ENCODE measurements at places on chromosomes 4 and X. TPM values are rescaled to one million over a fixed set of nuclear protein-coding genes. Genes with fewer than 3 reads are reported as not detected.

- DNase-seq, result peak; percentile 2
Observed at GRCh38 chrX:44344194-44344593, 722 bp upstream of the EFHC2 start.

GRCh38 chrX:14865201-14865600 is 7.7 kb downstream of the FANCB start:
- no peak for DNase-seq

GRCh38 chrX:151789179-151789800 is 54.7 kb downstream of the CNGA2 start:
- peak; percentile 41 for DNase-seq

DNA sequence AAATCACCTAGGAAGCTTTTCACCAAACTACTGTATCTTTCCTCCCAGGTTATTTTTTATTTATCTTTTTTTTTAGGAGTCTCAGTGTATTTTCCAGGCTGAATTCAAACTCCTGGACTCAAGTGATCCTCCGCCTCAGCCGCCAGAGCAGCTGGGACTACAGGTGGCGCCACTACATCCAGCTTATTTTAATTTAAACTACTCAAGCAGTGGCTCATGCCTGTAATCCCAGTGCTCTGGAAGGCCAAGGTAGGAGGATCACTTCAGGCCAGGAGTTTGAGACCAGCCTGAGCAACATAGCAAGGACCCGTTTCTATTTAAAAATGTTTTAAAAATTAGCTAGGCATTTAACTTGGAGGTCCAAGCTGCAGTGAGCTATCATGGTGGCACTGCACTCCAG is 37.8 kb downstream of the LEF1 start:
- no peak for DNase-seq

DNA sequence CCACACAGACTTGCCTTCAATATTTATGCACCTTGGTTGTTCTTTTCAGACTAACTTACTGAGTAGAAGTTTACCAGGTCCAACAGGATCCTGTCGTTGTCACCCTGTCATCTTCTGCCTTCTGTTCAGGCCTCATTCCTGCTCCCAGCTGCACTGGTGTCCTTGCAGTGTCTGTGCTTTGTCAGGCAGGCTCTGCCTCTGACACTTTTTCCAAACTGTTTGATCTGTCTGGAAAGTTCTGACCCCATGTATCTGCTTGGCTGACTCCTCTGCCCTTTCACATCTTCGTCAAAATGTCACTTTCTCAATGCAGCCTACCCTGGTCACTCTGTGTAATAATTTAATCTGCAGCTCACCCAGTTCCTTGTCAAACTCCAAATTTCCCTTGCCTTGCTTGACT is 9.9 kb downstream of the PAGE2 start:
- no peak for DNase-seq

- peak; percentile 55 for DNase-seq
Observed at GRCh38 chr4:85734424-85734831, 259.5 kb downstream of the ARHGAP24 start.

- DNase-seq, result no peak
Observed at GRCh38 chrX:24480400-24480865, 15.3 kb downstream of the PDK3 start.

DNA sequence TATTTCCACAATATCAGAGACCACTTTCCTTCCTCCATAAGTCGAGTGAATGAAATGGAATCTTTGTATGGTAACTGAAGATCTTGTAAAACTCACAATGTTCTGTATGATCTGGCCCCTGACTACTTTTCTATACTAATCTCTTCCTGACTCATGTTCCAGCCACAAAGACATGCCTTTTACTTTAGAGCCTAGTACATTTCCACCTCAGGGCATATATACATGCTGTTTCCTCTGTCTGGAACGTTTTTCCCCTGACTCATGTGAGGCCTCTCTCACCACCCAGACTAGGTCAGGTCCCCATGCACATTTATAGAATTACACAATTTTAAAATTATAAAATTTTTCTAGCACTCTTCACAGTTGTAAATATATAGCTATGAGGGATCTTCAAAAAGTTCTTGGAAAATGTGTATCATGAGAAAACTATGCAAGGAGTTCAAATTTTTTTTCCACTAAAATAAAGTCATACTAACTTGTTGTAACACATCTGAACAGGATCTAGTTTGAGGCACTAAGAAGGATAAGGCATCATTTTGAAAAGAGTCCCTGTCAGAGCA is 208.8 kb downstream of the SH2D1A start:
- DNase-seq, result peak; percentile 93

DNA sequence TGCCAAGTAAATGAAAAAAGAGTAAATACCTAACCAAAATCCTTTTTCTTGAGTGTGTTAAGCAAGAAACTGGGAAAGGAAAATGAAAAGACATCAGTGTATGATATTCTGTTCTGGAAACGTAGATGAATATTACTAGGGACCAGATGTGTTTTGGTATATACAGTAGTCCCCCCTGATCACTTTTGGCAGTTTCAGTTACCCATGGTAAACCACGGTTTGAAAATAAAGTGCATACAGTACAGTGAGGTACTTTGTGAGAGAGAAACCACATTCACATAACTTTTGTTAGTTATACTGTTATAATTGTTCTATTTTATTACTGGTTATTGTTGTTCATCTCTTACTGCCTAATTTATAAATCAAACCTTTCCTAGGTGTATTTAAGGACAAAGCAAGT is 250.9 kb downstream of the TENM3 start:
- no peak for DNase-seq

- DNase-seq, result no peak
Observed at GRCh38 chr4:5361968-5362367, 310.7 kb downstream of the STK32B start.

DNA sequence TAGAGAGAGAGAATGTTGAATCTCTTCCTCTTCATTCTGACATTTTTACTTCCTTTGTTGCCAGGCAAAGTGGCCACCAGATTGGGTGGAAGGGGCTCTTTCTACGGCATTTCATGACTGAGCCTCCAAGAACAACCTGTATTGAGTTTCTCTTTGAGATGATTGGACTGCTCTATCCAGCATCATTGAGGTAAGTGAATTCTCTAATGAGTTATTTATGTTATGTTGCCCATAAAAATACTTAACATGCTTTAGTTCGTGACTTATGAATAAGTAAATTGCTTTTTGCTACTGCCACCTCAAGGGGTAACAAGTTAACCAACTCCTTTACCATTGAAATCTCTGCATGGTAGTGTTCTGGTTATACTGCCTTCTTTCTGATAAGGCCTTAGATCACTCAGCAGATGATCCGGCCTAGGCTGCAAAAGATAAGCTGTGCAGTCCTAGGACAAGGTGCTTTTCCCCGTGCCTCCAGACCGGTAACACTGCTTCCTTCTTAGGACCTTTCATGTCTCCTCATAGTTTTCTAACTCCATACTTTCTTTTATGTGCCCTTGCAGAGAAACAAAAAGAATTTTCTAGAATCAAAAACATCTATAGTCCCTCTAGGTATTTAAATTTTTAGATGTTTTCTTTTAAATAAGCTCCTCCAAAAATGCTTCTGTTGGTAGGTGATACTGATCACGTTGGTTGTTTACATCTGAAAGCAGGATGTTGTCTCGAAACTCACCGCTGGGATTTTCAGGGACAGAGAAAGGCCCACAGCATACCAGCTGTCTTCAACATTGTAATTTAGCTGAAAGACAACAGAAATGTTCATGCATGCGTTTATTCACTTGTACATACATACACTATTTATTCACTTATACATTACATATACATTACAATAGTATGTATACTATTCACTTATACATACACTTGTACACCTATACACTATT is 157.1 kb upstream of the RBPJ start:
- no peak for DNase-seq

DNA sequence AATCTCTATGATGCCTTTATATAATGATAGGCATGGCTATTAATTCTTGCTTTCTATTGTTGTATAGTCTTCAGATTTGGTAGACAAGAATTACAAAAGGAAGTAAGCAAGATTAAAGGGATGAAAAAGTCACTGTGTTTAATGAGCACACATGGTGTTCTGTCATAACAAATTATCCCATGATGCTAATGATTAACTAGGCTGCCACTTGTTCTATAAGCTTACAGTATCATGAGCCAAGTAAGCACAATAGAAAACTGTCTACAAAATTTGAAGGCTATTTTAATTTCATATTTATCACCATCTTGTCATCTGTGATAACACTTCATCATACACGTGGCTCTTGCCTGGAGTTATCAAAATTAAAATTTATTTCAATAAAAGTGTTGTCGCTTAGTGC is 466.7 kb downstream of the GASK1B start:
- no peak for DNase-seq

GRCh38 chr4:19675172-19675811 is 576.4 kb upstream of the SLIT2 start:
- no peak for DNase-seq

DNA sequence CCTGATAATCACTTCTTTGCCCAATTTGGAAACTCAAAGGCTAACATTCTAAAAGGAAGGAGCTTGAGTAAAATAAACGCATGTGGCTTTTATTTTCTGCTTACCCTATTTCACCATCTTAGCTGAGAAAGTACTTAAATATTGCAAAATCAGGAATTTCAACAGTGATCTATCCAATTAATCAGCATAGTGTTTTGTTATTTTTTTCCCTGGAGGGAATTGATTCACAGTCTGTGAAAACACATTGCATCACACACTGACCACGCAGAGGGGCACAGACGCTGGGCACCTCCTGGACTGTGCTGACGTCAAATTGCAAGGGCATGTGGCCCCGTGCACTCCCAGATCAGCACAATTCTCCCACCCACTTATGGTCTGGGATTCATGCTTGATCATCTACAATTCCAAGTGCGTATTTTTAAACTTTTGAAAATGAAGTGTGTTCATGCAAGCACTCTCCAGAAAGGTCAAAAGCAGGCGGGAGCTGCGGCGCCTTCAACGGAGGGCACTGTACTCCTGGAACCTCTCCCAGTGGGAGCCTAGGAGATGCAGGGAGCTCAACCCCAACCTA is 320.6 kb upstream of the PPARGC1A start:
- DNase-seq, result peak; percentile 86

DNA sequence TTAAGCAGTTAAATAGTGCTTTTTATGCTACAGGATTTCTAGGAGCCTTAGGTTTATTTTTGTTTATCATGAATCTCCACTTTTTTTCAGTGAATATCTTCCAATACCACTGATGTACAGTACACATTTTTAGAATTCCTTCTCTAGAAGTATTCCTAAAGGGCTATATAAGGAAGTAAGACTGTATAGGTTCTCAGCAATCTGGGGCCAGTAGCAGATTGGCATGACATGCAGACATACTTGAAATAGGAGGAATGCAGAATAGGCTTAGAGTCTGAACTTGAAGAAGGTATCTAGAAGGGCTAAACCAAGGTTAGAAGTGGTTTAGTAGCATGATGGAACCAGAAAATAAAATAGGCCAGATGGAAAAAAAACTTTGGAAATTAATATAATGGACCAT is 29.8 kb downstream of the HEPH start:
- DNase-seq, result no peak

DNA sequence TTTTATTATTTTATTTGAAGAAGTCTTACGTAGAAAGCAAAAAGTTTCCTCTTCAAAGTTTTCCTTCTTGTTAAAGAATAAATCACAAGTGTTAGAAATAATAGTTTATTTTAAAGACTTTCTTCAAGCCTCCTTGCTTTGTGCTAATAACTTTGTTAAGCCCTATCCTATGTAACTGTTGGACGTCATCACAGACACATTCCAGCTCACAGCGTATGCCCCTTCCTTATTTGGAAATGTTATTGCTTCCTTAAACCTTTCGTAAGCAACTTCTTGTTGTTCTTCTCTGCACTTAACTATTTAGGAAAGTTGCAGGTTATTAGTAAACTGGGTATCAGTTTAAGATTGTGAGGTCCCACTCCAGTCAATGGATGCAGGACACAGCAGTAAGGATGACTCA is 7.6 kb upstream of the SRD5A3 start:
- no peak for DNase-seq

DNA sequence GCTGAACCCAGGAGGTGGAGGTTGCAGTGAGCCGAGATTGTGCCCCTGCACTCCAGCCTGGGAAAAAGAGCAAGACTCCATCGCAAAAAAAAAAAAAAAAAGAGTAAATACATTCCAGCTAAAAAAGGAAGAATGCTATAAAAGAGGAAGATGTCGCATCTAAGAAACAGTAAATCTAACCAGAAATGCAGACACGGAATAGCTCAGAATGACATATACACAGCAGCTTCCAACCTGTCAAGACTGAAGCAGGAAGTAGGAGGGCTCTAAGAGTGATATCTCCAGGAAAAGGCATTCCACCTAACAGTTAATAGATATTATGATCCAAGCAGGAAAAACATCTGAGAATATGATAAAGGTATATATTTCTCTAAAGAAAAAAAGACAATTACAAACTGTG is 16.0 kb downstream of the CLOCK start:
- DNase-seq, result no peak

GRCh38 chr4:102172341-102172740 is 172.9 kb downstream of the SLC39A8 start:
- no peak for DNase-seq

DNA sequence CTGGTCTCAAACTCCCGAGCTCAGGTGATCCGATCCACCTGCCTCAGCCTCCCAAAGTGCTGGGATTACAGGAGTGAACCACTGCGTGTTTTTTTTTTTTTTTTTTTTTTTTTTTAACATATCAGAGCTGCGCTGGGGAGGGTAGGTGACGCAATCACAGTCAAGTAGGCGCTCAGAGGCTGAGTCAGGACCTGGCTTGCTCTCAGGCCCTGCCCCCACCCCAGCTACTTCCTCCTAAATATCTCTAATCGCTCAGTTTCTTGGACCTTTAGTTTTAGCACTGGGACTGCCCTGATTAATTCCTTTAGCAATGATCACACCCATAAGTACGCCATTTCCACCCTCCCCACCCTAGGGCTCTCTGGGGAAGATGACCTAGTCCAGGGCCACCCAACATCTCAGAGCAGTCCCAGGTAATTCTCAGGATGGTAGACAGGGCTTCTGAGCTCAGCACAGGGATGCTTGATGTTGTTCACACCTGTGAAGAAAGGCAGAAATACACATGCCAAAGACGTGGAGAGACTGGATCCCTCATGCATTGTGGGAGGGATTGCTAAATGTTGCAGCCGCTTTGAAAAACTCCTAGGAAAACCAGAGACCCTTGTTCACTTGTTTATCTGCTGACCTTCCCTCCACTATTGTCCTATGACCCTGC is 50.2 kb downstream of the DDX3X start:
- DNase-seq, result peak; percentile 74

DNA sequence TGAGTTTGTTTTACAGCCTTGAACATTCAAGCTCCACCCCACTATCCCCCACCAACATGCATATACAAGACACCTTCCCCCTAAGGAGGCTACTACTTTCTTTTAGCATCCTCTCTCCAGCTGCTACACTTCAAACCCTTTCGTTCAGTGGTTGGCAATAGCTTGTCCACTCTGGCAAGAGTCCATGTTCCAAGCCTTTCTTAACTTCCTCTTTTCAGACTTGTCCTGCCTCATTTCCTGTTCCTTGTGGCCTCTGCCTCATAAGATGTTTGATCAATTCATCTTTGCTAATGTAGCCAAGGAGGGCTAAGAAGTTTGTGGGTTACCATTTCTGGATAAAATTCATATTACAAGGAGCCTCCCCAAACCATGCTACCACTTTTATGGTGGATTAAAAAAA is 20.8 kb upstream of the ZCCHC12 start:
- peak; percentile 15 for DNase-seq

ADH1A gene
- not detected for total RNA-seq

CSAG3 gene
- not detected for total RNA-seq

RBM46 gene
- 0.53 TPM for total RNA-seq

ZGRF1 gene
- 1.2 TPM for total RNA-seq

USP51 gene
- 0.13 TPM for total RNA-seq
